ENCODE measurements at places on chromosomes 6 and 20.

DNA sequence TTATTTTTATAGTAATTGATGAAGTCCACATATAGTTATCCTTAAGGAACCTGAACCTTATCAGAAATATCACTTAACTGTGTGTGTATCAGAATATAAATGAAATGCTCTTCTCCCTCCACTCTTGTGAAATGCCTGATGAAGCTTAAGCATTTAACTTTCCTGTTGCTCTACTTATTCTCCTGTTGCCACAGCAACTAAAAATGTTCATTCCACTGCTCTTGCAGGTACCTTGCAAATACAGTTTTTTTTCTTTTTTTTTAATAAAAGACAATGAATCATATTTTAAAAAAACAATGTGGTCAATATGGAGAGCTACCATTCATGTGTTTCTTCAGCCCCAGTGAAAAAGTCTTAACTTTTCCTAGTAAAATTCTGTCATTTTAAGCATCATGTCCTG is 210.3 kb downstream of the RFPL4B start:
- no peak for DNase-seq

GRCh38 chr6:18260448-18261106 is 3.8 kb downstream of the DEK start:
- DNase-seq = no peak

DNA sequence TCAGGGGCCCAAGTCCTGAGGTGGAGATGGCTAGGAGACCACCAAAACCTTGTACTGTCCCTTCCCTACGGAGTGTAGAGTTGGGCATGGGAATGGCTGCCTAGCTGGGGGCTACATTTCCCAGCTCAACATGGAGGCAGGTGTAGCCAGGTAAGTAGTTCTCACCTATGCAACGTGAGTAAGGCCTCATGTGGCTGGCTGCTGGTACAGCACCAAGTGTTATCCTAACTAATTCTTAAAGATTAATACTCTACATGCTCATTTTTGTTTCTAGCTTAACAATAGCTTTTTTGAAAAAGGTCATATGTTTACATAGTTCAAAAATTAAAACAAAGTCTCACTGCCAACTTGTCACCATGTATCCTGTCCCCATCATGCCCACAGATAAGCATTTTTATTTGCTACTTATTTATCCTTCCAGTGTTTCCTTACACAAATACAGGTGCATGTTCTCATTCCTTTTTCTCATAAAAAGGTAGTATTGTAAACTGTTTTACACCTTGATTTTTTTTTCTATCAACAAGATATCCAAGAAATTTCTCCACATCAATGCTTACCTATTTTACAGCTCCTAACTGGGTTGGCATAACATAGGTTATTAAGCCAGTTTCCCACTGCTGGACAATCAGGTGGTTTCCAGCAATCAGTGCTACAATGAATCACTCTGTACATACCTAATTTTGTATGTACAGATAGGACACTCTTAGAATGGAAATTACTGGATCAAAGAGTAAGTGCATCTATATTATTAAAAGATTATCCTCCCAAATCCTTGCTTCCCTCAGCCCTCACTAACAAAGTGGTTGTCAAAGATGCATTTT is 25.5 kb downstream of the ABHD12 start:
- no peak for DNase-seq

- no peak for DNase-seq
Measured at GRCh38 chr20:48667889-48668413, 159.8 kb downstream of the PREX1 start.

GRCh38 chr6:31572041-31572911 is at the start of gene LTA:
Gene LTA, plus strand, starts transcription at chr6:31572289. Its CDS starts 454 bp downstream, at chr6:31572743.
- no peak for DNase-seq

DNA sequence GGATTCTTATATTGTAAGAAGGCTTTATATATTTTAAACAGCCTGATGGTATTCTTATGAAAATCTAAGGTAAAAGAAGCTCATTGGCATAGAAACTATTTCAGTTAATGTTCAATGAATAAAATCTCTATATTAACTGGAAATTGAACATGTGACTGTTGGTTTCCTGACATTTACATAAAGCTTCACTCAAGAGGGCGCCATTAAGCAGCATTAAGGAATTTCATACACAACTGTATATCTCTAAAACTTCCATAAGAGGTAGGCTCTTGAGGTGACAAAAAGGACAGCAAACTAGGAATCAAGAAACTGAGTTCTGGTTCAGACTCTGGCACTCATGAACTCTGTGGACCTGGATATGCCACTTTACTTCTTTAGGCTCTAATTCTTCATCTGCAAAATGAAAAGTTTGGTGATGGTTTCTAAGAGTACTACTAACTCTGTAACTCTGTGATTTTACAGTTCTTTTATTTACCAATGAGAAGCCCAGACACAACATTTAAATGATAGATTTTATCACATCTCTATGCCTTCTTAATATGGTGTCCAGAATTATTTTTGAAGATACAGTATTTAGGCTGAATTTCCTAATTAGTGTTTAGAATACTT is 147.5 kb downstream of the FLRT3 start:
- DNase-seq = no peak

GRCh38 chr6:54037277-54037779 is 73.9 kb upstream of the MLIP start:
- no peak for DNase-seq

DNA sequence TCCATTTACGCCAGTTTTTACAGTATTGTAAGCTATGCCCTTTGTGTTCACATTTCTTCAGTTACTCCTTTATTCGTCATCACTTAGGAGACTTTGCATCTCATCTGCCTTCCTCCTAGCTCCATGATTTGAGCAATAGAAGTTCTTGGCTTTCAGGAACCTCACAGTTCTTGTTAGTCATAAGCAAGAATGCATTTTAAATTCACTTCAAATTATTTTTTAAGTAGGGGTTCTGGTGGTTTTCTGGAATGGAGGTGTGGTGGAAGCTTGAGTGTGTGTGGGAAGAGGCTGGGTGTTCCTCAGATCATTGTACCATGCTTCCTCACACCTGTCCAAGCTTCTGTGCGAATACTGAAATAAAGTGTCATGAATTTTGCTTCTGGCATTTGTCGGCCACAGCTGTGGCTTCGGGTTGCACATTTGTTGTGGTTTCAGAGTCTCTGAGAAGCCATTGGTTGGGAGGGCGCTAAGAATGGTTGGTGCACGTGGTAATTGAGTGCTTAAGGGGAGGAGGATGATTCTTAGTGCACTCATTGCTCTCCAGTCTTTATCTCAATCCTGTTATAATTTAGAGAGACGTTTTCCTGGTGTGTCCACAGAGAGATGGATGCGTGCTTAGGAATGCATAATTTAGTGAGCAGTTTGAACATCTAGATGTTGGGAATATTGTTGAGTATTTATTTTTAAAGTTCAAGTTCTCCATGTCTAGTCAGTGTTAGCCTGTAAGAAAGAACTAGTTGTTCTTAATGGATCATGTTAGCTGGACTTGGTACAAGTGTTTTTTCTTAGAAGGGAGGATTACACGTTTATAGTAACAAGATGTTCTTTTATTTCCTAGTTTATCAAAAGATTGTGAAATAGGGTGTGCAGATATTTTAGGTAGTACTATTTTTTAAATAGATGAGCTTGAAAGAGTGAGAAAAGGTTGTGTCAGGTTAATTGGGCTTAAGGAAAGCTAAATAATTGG is 31.9 kb downstream of the FOXO3 start:
- peak; percentile 12 for DNase-seq

Measured in stimulated activated CD8-positive, alpha-beta memory T cell treated with anti-CD3 and anti-CD28 coated beads, Interleukin-2, amount 100 ng/mL, for 1 hour (primary cell).